Fibroblast of skin of right quadriceps (primary cell): ENCODE measurements at places on chromosomes 7 and 10.

GRCh38 chr7:30087371-30087770 is 47.4 kb upstream of the MTURN start:
- no peak for DNase-seq

DNA sequence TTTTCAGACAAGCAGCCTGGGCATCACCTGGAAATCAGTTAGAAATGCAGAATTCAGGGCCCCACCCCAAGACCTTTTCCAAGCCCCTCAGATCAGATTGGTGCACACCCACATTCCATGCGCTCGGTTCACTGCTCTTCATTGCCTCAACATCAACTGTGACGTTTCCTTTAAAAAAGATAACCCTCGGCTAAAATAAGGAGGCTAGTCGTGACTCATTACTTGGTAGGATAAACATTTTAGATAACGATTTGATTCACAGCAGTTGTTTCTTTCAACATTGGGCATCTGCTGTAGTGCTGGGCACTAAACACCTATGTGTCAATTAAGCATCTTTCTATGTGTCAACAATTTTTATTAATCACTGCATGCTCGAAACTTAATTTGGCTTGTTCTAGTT is 191.1 kb upstream of the LRGUK start:
- peak; percentile 9 for DNase-seq

DNA sequence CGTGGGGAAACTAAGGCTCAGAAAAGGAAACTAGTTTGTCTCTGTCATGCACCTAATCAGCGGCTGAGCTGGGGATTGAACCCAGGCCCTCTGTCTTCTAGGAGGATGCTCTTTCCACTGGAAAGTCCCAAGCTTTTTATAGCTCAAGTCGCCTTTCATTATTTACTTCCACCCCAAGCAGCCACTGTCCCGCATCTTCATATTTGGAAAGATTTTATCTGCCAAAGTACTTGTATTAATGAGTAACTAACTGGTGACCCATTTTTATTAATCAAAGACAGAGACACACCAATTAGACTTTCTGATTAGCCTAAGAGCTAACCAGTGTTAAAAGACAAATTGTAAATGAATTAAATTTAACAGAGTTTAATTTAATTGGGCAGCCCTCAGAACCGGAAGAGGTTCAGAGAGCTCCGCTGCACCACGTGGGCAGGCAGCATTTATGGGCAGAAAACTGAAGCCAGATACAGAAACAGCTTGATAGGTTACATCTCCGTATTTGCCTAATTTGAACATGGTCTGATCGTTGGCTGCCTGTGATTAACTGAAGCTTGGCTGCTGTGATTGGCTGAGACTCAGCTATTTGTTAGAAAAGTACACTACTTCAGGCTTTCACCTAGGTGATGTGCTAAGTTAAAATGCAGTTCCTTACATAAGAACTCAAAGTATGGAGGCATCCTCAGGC is 78.5 kb upstream of the PDCD4 start:
- DNase-seq = no peak

GRCh38 chr7:148192491-148192890 is 398.1 kb upstream of the C7orf33 start:
- DNase-seq = no peak

DNA sequence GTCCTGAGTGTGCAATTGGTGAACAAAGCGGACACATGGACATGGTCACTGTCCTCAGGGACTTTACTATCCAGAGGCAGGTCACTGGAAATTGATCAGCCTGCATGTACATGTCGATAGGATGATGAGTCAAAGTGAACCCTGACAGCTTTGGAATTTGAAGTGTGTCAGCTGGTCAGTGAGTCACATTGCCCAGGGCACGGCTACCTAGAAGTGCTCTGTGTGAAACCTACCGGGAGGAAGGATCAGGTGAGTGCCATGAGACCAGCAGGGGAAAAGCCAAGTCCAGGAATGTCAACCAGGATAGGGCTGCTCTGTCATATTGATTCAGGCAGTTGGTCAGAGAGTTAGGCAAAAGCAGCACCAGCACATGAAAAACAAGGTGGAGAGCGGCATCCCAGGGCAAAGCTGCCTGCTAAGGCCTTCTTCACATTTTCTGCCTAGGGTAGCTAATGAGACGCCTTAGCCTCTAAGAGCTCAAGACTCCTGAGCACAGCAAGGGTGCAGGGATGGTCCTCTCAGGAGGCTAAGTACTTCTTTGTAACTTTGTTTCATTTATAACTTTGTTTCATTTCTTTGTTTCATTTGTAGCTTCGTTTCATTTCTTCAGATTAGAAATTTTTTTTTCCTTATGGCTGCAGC is 19.4 kb upstream of the PDCD4 start:
- no peak for DNase-seq

- DNase-seq = peak; percentile 3
Measured at GRCh38 chr7:106460792-106461254, 176.0 kb upstream of the NAMPT start.

- peak; percentile 22 for DNase-seq
Measured at GRCh38 chr7:103636153-103636552, 190.1 kb upstream of the SLC26A5 start.

- DNase-seq = no peak
Measured at GRCh38 chr10:92124020-92124419, 166.9 kb downstream of the CPEB3 start.

- peak; percentile 79 for DNase-seq
Measured at GRCh38 chr7:82105463-82105862, 335.6 kb upstream of the HGF start.

- no peak for DNase-seq
Measured at GRCh38 chr7:1966631-1967200, 266.0 kb downstream of the MAD1L1 start.

DNA sequence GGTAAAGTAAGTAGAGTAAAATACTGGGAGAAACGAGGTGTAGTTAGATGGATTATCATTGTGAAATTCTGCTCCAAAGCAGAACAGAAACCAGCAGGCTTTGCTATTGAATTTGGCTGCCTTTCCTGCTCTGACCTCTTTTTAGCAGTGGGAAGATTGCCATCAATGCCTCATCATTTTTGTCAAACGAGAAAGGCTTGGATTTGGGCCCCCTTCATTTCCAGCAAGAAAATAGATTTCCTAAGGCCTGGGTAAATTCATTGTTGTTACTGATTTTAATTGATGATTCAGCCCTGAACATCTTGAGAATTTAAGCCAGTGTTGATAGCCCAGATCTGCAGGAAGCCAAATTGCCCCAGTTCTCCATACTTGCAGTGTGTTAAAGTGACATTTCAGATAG is 35.2 kb upstream of the ASAH2 start:
- DNase-seq = peak; percentile 82

DNA sequence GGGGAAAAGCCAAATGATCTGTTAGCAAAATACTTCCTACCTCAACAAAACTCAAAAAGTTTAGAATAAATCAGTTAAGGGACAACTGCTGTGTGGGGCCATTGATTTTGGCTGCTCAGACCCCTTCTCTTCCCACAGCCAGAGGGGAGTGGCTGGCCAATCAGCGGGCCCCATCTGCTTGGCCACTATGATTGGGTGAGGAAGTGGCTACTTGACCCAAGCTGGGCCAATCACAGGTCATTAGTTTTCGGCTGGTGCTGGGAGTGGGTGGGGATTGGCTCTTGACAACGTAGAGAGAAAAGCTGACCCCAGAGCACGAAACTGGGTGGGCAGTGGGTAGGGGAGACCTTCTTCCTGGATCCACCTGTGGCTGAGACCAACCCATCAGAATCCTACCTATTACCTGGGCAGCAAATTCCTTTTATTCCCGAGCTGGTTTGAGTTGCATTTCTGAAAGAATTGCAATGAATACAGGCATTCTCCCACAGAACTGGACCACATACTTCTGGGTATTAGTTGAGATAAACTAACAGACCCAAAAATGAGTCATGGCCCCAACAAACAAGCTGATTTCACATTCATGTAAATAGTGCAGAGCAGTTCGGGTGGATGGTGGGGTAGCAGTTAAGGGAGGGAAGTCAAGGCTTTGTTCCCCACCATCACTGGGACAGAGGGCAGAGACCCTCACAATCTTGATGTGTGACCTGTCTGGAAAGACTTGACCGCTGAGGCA is 35.6 kb upstream of the HMX3 start:
- no peak for DNase-seq

DNA sequence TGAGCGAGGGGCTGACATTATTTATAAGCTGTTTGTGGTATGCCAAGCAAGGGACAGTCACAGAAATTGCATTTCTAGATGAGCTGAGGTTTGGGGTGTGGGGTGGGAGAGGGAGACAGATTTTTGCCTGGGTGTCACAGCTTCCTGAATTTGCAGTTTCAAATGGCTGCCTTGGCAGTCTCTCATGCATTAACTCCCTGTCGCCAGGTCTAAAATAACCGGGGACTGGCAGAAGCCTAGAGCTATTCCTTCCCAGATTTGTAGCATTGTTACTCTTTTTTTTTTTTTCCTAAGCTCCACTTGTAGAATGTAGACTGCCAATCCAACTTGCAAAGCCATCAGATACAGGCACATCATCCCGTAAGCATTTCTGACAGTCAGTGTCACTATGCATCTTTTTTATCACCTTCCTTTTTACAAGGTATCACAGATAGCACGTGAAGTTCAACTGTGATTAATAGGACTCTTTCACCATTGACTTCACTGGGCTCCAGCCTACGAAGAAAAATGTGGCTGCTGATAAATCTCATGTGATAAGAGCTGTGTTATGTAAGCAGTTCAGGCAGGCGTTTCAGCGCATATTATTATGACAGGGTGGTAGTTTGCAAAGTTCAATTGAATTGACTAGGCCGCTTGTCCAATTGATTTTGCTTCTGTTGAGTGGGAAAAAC is 130.7 kb upstream of the CELF2 start:
- DNase-seq = no peak

GRCh38 chr7:95472581-95473161 is 13.1 kb upstream of the ASB4 start:
- DNase-seq = peak; percentile 46

DNA sequence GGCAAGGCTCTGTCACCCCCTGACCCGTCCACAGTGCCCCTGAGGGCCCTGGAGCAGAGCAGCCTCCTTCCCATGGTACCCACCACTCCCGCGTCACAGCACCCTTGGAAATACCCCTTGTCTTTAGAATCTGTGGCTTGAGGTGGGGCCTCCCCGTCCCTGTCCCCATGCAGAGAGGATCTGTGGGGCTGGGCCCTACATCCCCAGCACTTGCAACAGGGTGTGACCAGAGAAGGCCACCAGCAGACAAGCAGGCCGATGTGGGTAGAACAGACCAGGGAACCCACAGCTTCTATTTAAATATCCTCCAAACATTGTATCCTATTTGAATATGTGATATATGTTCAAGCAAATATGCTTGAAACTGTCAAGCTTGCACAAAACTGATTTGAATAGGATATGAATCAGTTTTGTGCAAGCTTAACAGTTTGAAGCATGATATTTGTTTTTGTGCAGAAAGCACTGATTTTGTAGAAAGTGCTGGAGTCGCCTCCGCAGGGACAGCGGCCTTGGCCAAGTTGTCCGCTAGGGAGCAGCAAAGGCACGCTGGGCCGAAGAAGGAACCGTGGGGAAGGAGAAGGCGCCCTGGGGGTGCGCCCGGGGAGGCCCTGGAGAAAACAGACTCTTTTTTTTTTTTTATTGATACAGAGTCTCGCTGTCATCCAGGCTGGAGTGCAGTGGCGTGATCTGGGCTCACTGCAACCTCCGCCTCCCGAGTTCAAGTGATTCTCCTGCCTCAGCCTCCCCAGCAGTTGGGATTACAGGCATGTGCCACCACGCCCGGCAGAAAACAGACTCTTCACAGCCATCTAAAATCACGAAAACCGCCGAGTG is 2.2 kb downstream of the CFAP46 start:
- peak; percentile 47 for DNase-seq

- DNase-seq = no peak
Measured at GRCh38 chr10:126469692-126470091, 81.4 kb upstream of the ADAM12 start.

GRCh38 chr10:88920986-88921593 is 31.5 kb downstream of the ACTA2 start:
- DNase-seq = no peak

GRCh38 chr10:94630017-94630688 is 53.4 kb upstream of the CYP2C18 start:
- peak; percentile 28 for DNase-seq

GRCh38 chr10:112957640-112958092 is 7.6 kb downstream of the TCF7L2 start:
- peak; percentile 28 for DNase-seq

GRCh38 chr7:65809259-65809981 is 63.5 kb upstream of the VKORC1L1 start:
- DNase-seq = no peak

DNA sequence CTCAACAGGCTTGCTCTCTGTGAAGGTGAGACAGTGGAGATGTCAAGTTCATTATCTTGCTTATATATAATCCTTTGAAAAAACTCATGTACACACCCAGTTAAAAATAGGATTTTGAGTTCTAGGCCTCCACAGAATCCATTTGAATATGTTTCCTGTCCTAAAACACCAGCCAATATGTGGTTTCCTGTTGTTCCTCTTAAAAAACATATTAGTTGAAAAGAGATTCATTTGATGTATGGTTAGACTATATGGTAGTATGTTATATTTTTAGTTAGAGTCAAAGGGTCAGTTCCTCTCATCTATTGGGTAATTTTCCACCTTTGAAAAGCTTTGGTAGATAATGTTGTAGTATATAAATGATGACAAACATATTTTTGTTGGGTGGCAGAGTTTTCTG is 16.0 kb downstream of the PPP1R9A start:
- DNase-seq = no peak

DNA sequence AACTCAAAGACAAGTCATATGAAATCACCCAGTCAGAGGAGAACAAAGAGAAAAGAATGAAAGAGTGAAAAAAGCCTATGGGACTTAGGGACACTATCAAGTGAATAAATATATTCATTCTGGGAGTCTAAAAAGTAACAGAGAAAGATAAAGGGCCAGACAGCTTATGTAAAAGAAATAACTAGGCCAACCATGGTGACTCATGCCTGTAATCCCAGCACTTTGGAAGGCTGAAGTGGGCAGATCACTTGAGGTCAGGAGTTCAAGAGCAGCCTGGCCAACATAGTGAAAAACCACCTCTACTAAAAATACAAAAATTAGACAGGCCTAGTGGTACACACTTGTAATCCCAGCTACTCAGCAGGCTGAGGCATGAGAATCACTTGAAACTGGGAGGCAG is 154.7 kb upstream of the TMEM106B start:
- no peak for DNase-seq

- DNase-seq = no peak
Measured at GRCh38 chr10:26464632-26465280, 26.6 kb downstream of the APBB1IP start.

DNA sequence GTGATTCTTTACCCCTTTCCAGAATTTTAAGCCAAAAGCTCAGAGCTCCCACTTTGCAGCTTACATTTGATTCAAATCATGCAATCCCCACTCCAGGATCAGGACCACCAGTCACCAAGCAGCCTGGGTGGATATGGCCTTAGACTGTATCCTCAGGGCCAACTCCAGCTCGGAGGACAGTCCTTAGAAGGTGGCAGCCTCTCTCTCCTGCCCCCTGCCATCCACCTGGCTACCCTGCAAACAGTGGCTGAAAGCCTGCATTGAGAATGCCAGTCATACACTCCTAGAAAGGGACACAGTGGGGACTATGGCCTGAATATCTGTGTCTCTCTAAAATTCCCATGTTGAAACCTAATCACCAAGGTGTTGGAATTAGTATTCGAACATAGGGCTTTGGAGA is 50.0 kb upstream of the KCNMA1 start:
- DNase-seq = no peak
